Midbrain (tissue), 1 donor: ENCODE measurements at places on chromosomes 12 and 14.
A peak's percentile ranks its signal among the peaks of the same experiment; 100 is the strongest.

- DNase-seq, result no peak
Observed at GRCh38 chr12:11545484-11546330, 103.8 kb upstream of the ETV6 start.

DNA sequence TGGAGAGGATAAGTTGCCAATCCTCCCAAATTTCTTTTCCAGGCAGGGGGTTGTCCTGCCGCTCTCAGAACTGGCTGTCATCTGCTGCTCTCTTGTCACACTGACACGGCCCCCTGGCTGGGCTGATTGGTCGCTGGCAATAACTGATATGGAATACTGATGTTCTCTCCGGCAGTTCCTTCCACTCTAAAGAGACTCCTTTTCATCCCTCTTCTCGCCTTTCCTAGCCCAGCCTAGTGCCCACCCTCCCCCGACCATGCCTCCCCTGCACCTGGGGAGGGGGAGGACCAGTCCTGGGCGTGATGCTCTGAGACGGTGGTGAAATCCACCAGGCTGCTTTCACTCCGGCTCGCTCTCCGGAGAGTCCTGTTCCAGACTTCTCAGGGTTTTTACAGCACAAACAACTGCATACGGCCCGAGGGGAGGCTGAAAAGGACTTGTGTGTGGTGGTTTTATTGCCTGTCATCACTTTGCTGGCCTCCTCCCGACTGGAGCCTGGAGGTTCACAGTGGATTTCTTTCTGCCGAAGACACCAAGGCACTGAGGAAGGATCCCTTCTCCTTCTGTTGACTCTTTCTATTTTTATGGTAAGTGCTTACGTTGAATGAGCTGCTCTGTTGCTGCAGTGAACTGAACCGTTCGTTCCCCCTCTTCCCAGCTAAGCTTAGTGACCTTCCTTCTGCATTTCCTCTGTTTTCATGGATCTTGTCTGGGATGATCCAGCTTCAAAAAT, at the start of gene ANO4:
Gene ANO4, plus strand, starts transcription at position 336 of the 733 bp plus-strand sequence. CDS start 107,010 bp downstream, outside the sequence.
- peak; percentile 68 for DNase-seq

- no peak for DNase-seq
Observed at GRCh38 chr12:53062011-53062961, 12.4 kb downstream of the TNS2 start.

DNA sequence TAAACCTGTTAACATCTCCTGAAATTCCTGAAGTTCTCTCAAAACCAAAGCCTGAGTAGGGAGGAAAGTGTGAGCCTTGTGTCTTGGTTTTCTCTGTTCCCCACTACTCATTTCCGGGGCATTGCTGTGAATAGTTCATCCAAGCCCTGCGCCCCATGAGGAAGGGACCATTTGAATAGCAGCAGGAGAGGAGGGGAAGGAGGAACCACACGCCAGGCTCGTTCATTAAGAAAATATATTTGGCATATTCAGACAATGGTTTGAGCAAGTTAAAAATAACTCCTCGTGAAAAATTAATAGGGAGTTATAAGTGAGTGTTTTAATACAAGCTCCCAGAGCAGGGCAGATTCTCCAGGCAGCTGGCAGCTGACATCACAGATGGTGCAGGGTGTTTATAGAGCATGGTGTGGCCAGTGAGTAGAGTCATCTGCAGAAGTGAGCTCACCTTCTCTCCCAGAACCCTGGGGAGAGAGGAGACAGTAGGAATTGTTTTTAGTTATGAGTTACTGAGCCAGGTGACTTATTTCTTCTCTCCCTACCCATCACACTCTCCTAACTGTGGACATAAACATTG, 29.5 kb upstream of the CISTR start:
- DNase-seq, result no peak

- DNase-seq, result no peak
Observed at GRCh38 chr14:96080571-96080970, 41.4 kb downstream of the C14orf132 start.

DNA sequence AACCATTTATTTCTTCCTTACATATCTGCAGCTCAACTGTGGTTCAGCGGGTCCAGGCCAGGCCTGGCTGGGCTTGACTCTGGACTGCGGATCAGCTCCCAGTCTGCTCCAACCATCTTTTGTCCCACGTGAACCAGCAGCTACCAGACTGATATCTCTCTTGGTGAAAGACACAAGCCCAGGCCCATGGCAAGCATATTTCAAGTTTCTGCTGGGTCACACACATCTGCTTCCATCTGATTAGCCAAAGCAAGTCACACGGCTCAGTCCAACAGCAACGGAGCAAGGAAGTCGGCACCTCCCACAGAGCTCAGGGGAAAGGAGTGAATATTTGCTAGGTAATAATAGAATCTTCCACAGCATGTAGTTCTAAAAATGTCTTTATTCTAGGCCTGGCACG, 24.7 kb upstream of the MARK3 start:
- DNase-seq, result no peak

- no peak for DNase-seq
Observed at GRCh38 chr12:27900920-27901879, 71.3 kb downstream of the PTHLH start.

DNA sequence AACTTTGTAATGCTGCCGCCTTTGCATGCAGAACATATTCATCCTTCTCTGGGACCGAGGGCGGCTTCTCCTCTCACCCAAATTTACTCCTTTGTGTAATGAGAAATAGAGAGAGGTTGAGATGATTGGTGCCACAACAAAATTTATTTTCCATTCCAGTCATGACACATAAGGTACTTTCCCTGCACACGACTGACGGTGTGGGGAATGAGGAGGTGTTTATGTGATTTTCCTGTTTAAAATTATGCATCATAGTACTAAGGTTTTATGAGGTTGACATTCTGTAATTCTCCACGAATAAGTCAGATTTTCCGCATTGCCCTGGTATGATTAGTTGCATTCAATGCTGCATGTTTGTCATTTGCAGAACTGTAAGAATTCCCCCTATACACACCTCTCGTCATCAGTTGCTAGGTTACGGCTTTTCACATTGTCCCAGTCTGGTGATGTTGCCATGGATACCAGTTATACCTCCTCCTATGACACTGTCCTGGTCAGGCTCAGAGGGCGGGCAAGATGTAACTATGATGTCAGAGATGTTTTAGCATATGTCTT, 23.1 kb downstream of the BICDL1 start:
- no peak for DNase-seq

GRCh38 chr12:68115281-68115680, 44.3 kb downstream of the IFNG start:
- no peak for DNase-seq

DNA sequence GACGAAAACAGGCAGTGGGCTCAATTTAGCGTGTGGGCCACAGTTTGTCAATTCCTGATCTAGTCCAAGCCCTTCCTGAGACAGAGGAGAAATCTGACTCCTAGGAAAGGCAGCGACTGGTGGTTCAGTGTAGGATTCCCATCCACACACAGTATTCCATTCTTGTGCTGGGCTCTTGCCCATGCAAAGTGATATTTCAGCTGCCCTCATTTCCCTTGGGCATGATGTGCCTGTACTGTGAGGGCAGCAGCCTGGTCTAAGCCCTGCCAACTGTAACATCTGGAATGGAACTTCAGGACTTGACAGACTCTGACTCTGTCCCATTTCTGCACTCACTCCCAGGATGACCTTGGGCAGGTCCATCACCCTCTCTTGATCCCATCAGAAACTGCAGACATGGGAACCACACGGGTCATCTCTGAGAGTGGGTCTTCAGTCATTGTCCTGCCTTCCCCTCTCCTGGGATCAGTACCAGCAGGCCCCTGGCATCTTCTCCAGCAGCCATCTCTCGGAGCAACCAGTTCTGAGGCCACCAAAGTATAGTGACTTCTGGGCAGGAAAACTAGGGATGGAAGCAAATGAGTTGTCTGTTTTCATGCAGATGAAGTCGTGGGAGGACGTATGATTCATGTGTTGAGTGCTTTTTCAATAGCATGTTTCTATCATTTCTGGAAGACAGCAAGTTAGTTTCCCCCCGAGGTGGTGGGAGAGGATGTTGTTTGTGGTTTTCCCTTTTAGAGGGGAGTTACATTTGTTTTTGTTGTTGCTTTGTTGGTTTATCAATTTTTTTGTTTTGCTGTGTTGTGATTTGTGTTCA, 54.2 kb upstream of the BCL2L14 start:
- DNase-seq, result no peak

DNA sequence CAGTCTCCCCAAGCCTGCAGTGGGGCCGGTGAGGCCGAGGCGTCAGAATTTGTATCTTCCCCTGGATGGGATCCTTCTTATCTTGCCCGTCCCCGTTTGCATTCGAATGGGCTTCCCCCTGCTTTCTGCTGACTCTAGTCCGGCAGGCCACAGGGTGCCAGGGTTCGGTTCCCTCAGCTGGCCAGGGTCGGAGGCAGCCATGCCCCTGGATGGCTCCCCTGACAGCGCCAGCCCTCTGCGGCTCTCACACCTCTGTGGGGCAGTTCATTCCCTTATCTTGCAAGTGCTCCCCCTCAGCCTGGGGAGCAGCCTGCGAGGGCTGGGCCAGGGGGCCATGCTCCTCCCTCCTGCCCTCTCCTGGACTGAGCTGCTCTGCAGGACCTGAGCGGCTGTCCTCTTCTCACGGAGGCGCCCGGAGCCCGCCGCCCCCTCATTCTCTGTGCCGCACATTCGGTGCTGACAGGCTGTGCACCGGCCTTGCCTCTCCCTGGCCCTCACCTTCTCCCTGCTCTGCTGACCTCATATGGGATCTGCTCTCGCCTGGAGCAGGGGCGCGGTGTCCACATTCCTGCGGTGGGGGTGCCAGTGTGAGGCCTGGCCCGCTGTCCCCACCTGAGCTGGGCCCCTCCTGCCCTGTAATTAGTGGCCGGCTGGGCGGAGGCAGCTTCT, 32.8 kb downstream of the KIF26A start:
- DNase-seq, result no peak

DNA sequence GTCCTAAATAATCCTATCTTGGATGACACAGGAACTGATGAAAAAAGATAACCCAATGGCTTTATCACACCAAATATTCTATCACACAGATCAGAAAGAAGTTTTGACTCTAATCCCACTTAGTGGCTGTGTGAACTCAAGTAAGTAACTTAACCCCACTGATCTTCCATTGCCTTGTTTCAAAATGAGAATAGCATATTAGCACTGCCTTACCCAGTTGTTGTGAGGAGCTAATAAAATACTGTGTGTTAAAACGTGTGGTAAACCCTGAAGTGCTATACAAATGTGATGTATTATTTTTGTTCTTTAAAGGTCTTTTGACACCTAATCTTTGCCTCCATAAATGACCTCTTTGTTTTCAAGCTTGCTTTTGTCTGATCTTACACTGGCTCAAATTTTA, 60.9 kb upstream of the ARID2 start:
- no peak for DNase-seq

GRCh38 chr14:85442996-85443395, 86.9 kb upstream of the FLRT2 start:
- no peak for DNase-seq

- no peak for DNase-seq
Observed at GRCh38 chr12:6206327-6206726, 6.1 kb downstream of the CD9 start.

DNA sequence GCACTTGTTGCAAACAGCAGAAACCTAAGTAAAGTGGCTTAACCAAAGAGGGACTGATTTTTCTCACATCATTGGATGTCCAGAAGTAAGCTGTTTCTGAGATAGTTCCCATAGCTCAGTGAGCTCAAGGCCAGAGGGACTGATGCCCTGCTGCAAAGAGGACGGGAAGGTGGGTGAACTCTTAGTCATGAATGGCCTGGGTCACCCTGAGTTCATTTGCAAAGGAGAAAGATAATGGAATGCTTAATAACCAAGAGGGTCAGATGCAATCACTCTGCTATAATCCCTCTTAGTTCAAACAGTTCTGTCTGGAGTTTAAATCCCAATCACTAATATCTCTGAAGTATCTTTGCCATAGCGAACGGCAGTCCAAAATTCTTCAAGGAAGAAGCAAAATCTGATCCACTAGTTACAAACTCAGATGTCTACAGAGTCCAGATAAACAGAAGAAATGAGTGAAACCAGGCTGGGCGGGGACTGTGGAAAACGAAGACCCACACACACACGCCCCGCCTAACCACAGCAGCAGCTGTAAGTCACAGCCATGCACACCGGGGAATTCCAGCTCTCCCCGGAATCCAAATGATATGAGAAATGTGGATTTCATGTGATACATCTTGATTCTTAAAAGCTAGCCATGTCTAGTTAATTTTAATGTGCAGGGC, 289.5 kb downstream of the TMEM132D start:
- no peak for DNase-seq

- no peak for DNase-seq
Observed at GRCh38 chr14:52333823-52334657, 19.9 kb downstream of the PTGER2 start.

- DNase-seq, result no peak
Observed at GRCh38 chr12:110005319-110005973, 6.2 kb downstream of the ANKRD13A start.

GRCh38 chr14:95313190-95313589, 6.5 kb downstream of the CLMN start:
- no peak for DNase-seq

DNA sequence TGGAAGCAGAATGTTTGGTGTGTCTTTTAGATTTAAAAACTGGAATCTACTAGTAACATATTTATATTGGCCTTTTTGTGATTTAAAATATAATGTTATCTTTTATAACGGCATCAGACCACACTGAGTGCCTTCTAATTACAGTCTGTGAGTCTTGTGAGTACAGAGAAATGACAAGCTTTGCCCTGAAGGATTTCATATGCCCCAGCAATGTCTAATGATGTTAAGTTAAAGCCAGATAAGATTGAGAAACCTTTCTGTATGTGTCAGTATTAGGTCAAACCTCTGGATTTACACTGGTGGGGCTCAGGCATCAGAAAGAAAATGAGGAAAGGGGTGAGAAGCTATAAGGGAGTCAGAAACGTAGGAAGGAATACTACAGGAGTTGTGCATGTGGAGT, 25.2 kb downstream of the PLEKHA5 start:
- DNase-seq, result no peak

DNA sequence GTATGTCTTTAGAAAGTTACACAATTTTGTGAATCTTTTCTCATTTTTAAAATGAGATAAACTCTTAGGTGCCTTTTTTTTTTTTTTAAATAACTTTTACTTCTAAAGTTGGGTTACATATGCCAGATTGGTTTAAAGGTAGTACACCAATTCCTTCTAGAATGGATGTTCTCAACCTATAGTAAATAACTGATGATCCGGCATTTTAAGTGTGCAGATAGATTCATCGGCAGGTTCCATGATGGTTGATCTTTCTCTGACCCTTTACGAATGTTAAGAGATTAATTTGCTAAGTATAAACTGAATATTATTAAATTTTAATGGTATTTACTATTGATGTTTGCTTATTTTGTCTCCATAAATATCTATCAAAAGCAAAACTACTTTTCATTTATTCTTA, 8.3 kb downstream of the AP5M1 start:
- DNase-seq, result no peak

- no peak for DNase-seq
Observed at GRCh38 chr12:7101047-7101693, 7.8 kb downstream of the C1RL start.

- DNase-seq, result no peak
Observed at GRCh38 chr12:72673853-72674252, 401.7 kb downstream of the TRHDE start.

GRCh38 chr12:95214466-95214865, 2.8 kb downstream of the FGD6 start:
- DNase-seq, result no peak
